Head of caudate nucleus (tissue), 42 donors: ENCODE measurements at places on chromosomes 5 and 9.

DNA sequence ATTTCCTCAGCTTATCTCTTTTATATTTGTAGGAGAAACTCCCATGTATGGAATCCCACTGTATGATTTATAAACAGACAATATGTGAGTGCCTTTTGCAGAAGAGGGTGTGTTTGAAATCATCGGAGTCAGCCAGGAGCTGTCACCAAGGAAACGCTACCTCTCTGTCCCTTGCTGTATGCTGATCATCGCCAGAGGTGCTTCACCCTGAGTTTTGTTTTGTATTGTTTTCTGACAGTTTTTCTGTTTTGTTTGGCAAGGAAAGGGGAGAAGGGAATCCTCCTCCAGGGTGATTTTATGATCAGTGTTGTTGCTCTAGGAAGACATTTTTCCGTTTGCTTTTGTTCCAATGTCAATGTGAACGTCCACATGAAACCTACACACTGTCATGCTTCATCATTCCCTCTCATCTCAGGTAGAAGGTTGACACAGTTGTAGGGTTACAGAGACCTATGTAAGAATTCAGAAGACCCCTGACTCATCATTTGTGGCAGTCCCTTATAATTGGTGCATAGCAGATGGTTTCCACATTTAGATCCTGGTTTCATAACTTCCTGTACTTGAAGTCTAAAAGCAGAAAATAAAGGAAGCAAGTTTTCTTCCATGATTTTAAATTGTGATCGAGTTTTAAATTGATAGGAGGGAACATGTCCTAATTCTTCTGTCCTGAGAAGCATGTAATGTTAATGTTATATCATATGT lies 18.0 kb upstream of the CTSL start:
- DNase-seq, result no peak

DNA sequence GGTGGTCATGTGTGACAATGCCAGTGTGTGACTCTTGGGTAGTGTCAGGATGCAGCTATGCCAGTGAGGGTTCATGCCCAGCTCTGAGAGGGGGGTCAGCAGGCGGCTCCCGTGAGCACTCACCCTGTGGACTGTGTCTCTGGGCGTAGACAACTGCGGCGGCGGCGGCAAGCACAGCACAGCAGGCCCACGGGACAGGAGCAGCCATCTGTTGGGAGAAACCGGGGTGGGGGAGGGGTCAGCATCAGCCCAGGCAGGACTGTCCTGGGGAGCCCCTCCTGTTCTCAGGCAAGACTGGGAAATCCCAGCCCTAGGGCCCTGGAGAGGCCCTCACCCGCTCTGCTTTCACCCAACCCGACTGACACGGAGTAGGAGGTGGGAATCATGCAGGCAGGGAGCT lies 20.8 kb downstream of the CNTFR start:
- DNase-seq, result no peak

DNA sequence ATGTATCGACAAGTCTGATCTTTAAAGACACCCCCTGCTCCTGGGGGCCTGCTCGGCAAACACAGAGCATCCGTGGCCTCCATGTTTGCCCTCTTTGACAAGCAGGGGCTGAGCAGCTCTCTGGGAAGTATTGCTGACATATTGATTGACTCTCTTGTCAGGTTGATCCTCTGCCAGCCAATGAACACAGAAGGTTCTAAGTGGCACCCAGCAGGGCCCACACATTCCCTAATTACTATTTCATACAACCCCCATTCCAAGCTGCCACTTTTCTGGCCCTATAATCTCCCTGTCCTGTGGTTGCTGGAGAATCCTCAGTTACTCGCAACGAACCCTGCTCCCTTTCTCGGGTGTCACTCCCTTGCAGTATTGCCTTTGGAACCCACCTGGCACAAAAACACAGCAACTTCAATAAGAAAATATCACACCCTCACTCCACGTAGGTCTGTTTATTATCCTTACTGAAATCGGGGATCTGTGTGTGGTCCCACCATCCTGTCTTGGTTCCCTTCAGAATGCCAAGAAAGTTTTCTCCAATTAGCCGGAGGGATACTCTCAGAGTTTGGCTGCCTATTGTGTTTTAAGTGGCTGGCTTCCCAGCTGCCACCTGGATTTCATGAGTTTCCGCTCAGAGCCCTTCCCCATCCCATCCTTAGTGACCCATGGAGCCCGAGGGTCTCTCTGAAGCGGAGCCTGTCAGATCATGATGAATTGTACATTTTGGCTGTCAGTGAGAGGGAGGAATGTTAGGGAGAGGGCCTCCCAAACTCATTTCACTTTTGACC lies 249.0 kb upstream of the WWC1 start:
- DNase-seq, result no peak

DNA sequence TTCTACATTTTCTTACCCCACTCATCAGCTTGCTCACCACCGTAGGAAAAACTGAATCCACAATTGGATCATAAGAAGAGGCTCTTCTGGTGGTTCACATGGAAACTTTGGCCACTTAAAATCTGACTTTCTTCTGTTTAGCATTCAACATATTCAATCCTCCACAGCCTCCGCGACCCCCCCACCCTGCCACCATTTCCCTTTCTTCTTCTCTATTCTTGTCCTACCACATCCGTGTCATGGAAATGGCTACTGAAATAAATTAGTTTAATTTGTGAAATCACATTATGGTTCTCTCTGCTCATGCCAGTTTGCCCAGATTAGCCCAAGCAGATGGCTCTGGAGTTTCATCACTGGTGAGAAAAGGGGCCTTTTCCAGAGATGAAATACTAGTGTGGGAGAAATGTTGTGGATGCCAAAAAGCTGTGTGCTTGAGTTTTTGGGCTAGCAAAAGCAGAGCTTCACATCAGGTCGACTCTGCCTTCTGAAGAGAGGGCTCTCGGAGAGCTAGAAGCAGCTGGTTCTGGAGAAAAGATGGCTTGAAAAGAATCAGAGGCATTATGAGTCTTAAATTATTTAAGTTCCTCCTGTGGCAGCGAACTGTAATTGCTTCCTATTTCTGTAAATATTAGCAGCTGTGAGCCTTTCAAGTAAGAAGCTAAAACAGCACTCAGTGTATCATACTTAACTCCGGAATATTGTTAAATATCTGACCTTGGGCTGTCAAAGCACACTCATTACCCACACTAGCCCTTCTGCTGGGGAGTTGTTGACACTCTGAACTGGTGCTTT lies 107.1 kb downstream of the MAT2B start:
- DNase-seq, result no peak

DNA sequence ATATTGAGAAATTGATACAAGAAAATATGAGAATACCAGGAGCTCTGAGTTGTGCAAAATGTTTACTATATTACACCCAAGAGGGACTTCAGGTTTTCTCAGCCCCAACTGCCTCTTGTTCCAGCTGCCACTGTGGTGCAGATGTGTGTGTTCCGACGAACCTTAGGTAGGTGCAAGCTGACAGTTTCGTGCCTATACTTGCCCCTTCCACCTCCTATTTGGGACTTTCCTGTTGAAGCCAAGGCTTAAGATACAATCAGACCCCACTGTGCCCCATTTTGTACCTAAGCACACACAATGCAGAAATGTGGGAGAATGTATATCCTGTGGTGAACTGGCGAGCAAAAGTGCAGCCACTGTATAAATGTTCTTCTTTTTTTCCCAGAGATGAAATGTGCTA lies 80.2 kb downstream of the LURAP1L start:
- DNase-seq, result no peak

DNA sequence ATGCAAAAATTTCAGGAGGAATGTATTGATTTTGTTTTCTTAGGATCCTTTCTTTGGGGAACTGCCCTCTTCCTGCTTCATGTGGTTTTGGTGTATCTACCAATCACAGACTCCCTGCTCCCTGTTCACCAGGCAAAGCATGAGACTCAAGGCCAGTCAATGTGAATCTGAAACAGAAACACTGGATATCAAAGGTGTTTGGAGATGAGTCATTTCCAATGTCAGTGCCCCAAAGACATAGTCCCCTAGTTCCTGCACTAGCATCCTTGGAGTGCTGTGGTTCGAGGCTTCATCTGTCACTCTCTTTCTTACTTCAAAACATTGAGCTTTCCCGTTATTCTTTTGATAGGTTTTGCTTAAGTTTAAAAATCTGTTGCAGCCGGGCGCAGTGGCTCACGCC lies 8.1 kb downstream of the PPP3R2 start:
- DNase-seq, result no peak

DNA sequence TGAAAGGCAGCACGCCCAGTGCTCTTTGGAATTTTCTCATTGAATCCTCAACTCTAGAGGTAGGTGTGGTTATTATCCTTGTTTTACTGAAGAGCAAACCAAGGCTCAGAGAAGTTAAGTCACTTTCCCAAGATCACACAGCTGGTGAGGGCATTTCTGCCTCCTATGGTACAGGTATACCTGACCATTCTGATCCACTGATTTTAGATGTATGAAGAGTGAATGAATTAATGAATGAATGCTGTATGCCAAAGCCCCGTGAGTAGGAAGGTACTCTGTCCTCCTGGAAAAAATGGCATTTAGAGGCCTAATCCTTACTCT lies 18.2 kb upstream of the CSF1R start:
- no peak for DNase-seq

GRCh38 chr5:55585206-55585610 lies 50.4 kb upstream of the PLPP1 start:
- DNase-seq, result no peak
